Stimulated activated naive CD4-positive, alpha-beta T cell (primary cell): ENCODE measurements at places on chromosomes 4 and X.

GRCh38 chr4:25330905-25331808, 18.6 kb downstream of the ZCCHC4 start:
- no peak for DNase-seq

DNA sequence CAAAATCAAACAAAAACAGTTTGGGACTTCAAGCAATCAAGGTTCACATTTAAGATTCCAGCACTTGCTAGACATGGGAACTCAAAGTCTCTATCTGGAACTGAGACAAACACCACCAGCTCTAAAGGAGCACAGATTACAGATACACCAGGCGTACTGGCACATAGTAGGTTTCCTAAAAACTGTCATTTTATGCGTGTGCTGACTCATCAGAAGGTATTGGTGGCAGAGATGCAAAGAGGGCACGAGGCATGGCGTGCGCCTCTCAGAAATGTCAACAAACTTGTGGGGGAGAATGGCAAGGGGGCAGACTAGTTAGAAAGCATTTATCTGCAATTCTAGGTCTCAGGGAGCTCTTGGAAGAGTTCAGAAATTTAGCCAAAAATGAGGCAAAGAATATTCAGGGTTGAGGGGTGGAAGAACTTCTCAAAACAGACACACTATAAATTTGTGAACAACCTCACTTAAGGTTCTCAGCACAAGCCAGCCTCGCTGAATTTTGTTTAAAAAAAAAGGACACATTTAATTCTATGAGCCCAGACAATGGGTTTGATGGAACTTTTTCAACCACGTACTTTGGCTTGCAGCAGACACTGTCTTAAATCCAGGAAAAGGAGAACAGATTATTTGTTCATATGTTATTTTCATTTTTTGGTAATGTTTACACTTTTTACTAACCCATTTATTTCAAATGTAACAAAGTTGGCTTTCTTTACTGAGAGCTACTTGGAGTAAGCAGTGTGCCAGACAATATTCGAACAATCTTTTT, 100.0 kb downstream of the SHISA3 start:
- no peak for DNase-seq

- no peak for DNase-seq
Measured at GRCh38 chr4:21467551-21467950, 481.0 kb downstream of the KCNIP4 start.

- no peak for DNase-seq
Measured at GRCh38 chr4:53515076-53515475, 76.2 kb downstream of the LNX1 start.

- no peak for DNase-seq
Measured at GRCh38 chrX:27078371-27078770, 384.8 kb downstream of the PPP4R3C start.

DNA sequence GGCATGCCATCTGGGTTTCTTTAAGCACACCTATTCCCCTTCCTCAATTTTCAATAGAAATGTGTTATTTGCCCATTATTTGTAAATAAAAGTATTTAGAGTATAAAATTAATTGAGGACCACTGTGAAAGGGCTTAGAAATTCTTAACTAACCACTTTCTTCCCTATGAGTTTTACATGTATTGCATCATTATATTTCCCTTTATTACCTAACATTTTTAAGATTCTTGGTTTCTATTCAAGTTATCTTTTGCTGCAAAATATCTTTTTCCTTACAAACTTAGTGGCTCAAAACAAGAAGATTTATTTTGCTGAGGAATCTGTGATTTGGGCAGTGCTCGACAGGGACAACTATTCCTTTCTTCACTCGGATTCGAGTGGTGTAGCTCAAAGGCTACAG, 40.5 kb downstream of the GRID2 start:
- DNase-seq = no peak

DNA sequence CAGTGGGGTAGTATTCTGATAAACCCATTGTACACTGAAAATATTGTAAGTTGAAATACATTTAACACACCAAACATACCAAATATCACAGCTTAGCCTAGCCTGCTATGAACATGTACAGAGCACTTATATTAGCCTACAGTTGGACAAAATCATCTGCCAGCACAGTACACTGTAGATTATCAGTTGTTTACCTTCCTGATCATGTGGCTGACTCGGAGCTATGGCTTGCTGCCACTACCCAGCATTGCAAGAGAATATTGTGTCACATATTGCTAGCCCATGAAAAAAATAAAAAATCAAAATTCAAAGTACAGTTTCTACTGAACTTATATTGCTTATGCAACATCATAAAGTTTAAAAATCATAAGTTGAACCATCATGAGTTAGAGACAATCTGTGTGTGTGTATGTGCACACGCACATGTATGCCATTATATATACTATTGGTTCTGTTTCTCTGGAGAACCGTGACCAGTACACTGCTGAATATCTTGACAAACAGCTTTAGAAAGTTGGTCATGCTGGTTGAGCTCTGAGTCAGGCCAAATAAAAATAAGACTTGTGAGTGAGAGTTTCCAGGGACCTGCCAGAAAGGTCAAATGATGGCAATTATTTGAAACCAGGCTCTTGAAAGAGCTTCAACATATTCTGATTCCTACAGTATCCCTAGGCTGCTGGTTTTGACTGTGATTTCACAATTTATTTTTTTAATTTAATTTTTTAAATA, 238.5 kb downstream of the PRR32 start:
- DNase-seq = no peak
